ENCODE measurements at places on chromosomes 2 and 18. TPM values are rescaled to one million over a fixed set of nuclear protein-coding genes. Genes with fewer than 3 reads are reported as not detected.

Gene ATL2
- 69.1 TPM for total RNA-seq

- DNase-seq = no peak
Observed at GRCh38 chr2:48699348-48699930, 56.1 kb downstream of the LHCGR start.

- DNase-seq = no peak
Observed at GRCh38 chr2:3180082-3180908, 197.3 kb downstream of the EIPR1 start.

GRCh38 chr18:76592096-76592495 lies 97.1 kb upstream of the ZNF516 start:
- DNase-seq = no peak

GRCh38 chr2:127228102-127228501 lies 8.0 kb upstream of the CYP27C1 start:
- no peak for DNase-seq

GRCh38 chr18:24322584-24323136 lies 75.0 kb downstream of the OSBPL1A start:
- DNase-seq = no peak

DNA sequence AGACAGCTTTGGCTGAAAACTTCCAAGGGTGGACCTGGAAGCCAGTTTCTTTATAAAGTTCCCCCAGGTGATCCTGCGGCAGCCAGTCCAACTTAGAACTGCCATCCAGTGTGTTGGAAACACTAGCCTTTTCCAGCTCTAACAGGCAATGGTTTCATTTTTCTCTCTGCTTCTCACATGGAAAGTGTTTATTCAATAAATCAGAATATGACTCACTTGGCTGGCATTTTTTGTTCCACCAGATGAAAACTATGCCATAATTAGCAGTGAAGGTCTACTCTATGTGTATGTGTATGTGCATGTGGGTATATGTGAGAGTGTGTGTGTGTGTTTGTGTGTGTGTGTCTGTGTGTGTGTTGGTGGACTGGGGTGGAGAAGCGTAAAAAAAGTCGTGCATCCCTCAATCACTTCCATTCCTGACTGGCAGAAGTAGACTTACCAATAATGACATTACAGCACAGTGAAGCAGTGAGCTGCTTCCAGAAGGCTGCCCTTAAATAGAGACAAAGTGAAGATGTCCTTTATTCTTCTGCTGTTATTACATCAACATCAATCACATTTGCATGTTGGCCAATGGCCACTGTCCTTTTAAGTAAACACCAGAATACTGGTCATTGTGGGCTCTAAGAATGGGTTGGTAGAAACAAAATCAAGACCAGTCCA lies 90.9 kb upstream of the SETBP1 start:
- DNase-seq = no peak

Gene MARCO
- total RNA-seq = 165 TPM

Gene PPP1CB
- total RNA-seq = 256 TPM

DNA sequence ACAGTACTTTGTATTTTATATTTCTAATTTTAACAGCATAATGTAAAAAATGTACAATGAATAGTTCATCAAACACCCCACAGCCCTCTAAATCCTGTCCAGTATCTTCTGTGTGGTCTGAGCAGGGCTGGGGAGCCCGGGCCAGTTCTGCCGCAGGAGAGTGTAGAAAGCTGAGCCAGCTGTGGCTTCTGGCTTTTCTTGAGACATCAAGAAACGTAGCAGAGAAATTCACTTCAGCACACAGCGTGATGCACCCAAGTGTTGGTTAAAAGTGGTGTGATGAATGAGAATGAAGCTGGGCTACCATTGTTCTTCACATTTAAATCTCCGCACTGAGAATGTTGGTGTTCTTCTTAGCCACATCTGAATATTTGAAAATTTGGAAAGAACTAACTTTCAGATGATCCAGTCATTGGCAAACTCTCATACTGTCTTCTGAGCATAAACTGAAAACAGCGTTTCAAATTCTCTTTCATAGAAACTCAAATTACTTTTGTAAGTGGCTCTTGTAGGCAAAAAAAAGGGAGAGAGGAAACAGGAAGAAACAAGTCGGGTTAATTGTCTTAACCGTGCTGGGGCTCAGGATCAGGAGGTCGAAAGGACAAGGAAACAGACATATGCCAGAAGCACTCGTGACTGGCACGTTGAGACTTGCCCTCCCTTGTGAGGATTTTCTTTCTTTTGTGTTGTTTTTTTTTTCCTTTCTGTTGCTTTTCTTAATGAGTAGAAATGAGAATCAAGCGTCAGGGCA lies 23.4 kb upstream of the TMEM87B start:
- DNase-seq = no peak

DNA sequence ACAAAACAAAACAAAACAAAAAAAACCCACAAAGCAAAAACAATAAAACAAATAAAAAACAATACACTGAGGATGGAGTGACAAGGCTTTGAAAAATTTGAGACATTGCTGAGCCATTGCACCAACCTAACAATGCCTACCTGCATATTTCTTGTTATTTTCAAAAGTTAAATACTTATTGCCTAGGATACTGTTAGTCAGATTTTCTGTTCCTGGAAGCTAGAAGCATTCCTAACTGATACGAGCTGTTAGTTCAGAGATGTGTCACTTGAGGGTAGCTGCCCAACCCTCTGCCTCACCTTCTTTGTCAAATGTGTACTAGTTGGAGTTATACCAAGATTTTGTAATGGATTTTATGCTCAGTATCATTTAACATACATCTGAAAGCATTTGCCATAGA lies 187.2 kb downstream of the TXNL1 start:
- no peak for DNase-seq

GRCh38 chr2:239919774-239920692 lies 105.1 kb downstream of the NDUFA10 start:
- peak; percentile 41 for DNase-seq

Gene EEF1B2
- 389 TPM for total RNA-seq

Gene TCF7L1
- total RNA-seq = 21.1 TPM

GRCh38 chr18:3449512-3450011 lies 410 bp upstream of the TGIF1 start:
- no peak for DNase-seq

DNA sequence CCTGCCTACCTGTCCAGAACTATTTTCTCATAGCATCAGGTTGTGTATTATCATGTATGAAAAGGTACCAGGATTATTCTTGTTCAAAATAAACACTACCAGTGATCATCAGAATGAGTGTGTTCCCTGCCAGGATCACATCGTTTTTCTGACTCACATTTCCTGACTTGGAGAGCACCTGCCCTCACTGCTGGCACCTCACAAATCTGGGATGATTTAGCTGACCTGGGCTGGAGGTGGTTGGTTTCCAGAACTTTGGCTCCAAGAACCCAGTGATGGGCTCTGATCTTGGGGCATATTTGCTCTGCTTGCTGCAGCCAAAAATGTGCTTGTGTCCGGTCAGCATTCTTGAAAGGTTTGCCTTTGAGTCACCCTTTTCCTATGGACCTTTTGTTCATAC lies 836.3 kb upstream of the ACVR2A start:
- DNase-seq = no peak

Gene LRATD1
- 8.9 TPM for total RNA-seq

Gene POTEJ
- total RNA-seq = not detected

DNA sequence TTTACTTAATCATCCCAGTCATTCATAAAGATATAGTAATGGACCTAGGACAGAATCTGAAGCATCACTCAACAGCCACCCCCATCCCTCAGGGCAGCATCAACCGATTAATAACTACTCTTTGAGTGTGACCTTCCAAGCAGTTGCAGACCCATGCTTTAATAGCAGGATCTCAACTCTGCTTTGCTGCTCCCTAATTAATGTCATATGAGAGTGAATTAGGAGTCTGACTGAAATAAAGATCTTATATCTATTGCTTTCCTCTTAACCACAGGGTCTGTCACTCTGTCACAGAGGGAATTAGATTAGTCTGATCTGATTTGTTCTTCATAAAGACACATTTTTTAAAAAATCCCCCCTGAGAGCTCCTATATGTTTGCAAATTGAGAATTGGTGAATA lies 46.1 kb upstream of the LRP1B start:
- DNase-seq = no peak

DNA sequence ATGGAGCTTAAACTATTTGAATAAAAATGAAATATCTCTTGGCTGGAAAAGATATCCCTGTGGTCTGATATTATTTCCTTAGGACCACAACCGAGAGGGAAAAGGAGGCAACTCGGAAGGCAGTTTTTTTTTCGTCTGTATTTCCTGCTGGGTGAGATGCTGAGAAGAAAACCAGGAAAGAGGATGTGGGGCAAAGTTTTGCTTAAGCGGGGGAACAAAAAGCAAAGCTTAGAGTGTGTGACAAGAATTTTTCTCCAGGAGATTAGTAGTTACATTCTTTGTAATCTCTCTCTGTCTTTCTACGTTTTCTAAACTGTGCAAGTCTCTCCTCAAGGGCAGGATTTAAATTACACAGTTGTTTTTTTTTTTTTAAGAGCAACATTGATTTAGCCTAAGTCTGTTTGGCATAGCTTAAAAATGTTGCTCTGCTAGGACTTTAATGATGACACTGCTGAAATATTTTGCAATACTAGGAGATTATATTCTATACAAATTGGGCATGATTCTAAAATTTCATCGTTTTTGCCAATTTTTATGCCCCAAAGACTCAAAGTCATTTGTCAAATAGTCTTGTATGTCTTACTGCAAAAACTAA lies 258.5 kb downstream of the KCNS3 start:
- no peak for DNase-seq

GRCh38 chr2:37802899-37803379 lies 122.1 kb upstream of the RMDN2 start:
- DNase-seq = no peak

Gene FNDC4
- 2.0 TPM for total RNA-seq

DNA sequence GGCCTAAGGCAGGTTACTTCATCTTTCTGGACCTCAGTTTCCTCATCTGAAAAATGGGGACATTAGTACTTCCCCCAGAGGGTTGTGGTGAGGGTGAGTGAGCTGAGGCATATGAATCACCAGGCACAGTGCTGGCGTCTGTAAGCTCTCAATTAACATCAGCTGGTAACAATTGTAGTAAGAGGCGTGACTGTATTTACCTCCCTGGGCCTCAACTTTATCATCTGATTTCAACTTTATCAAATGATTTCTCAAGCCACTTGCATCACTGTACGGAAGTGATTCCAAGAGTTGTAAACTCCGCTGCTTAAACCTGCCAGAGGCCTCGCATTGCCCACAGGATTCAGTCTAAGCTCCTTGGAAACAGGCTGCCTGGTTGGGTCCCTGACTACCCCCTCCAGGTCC lies 53.6 kb upstream of the PKDCC start:
- DNase-seq = no peak

Gene EFHD1
- total RNA-seq = 10.7 TPM

Gene KCNS3
- 47.8 TPM for total RNA-seq

DNA sequence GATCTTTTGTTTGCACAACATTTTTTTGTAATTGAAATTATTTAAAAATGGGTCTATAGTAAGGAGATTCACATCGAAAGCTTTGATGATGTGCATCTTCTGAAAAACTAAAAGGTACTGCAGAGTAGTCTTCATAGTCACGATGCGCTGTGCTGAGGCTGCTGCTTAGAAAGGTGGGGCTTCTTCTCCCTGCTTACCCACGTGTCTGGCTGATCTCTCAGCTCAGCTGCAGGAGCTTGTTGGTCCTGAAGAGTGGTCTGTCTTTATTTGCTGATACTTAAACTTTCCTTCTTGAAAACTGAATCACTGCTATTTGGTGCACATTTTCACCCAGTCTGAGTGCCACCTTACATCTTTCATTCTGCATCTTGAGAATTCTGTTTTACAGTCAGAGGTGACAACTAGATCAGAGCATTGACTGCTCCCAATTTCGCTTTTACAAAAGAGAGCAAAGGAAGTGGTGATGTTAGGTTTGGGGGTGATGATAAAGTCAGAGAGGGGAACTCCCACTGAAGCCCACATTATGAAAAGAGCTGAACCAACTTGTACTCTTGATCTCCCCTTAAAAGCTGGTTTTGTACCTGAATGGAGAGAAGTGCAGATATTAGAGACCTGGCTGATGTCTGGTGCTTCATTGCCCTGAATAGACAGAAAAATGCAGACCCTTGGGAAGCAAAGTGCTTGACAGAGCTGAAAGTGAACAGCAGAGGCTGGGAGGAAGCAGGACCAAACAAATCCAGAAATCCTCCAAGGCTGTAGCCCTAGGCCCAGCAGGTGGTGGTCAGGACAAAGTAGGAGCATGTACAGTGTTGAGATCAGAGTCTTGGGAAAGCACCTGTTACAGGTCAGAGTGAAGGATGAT lies 984.5 kb downstream of the TSN start:
- no peak for DNase-seq

Gene SAG
- total RNA-seq = not detected

Gene ZAP70
- total RNA-seq = 10.2 TPM

DNA sequence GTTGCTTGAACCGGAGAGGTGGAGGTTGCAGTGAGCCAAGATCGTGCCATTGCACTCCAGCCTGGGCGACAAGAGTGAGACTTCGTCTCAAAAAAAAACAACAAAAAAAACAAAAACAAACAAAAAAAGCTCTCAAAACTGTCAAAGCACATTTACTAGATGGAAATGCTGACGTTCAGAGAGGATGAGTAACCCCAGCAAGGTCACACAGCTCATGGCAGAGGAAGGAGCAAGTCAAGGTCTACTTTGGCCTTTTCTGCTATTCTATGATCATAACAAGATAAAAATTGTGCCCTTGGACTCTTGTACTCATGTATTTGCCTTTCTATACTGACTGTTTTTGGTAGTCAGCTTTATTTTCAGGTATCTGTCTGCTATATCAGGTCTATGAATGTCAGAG lies 109.5 kb downstream of the ARL6IP6 start:
- no peak for DNase-seq

GRCh38 chr2:33022989-33023727 lies 76.4 kb downstream of the LTBP1 start:
- DNase-seq = no peak

Gene CRYGD
- not detected for total RNA-seq

- no peak for DNase-seq
Observed at GRCh38 chr2:164839914-164840457, 1.6 kb downstream of the COBLL1 start.

Gene MARCHF4
- 0.09 TPM for total RNA-seq

Gene HOXD8
- 2.6 TPM for total RNA-seq

DNA sequence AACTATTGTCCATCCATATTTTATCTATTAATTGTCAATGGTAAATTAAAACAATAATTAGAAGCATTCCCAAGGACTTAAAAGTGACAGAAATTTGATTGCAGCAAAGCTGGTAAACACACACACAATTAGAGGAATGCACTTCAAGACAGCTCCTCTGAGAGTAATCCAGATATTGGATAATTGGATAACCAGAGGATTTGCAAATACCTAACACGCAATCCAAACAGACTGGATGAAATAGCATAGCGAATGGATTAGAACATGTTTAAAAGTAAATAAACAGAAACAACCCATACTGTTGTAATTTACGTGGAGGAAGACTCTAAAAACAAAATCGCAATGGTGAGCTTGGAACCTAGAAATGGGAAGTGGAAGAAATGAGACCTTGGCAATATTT lies 239.8 kb downstream of the METTL4 start:
- no peak for DNase-seq

Gene IGFBP5
- 169 TPM for total RNA-seq

- DNase-seq = no peak
Observed at GRCh38 chr2:7191932-7192331, 274.7 kb downstream of the RNF144A start.

Gene ASTL
- total RNA-seq = not detected

Gene TNS1
- total RNA-seq = 669 TPM

- no peak for DNase-seq
Observed at GRCh38 chr2:112216167-112216566, 38.7 kb downstream of the ZC3H8 start.

- DNase-seq = no peak
Observed at GRCh38 chr18:5585653-5586052, 41.9 kb upstream of the EPB41L3 start.

Gene MAL
- total RNA-seq = 21.2 TPM

GRCh38 chr2:117832905-117833613 lies 18.6 kb downstream of the DDX18 start:
- DNase-seq = no peak

Gene EPHA4
- total RNA-seq = 31.9 TPM

Measured in upper lobe of right lung (tissue), 1 donor.